Upper lobe of right lung (tissue), 1 donor: ENCODE measurements at places on chromosomes 12 and 14. TPM values are rescaled to one million over a fixed set of nuclear protein-coding genes. Genes with fewer than 3 reads are reported as not detected.

DNA sequence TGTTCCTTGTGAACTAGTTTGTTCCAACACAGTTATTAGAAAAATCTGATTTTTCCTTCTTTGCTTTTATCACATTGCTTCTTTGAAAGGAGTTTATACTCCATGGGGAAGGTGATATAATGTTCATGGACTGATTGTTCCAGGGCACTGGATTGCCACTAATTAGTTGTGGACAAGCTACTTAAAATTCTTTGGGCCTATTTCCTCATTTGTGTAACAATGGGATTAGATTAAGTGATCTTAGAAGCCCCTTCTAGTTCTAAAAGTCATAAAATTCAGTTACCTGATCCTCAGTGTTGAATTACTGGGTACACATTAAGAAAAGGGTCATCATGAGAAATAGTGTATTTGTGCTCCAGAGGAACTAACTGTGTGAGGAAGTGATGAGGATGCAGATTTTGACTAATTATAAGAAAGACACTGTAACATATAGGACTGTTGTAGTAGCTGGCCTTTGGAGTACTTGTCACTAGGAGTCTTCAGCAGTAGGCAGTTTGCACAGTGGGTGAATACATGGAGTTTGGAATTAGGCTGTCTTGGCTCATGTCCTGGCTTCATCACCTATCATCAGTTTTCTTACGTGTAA lies 82.2 kb downstream of the MIA2 start:
- DNase-seq: no peak

The RND1 gene
- 7.1 TPM for total RNA-seq

The MIA2 gene
- total RNA-seq: 33.8 TPM

DNA sequence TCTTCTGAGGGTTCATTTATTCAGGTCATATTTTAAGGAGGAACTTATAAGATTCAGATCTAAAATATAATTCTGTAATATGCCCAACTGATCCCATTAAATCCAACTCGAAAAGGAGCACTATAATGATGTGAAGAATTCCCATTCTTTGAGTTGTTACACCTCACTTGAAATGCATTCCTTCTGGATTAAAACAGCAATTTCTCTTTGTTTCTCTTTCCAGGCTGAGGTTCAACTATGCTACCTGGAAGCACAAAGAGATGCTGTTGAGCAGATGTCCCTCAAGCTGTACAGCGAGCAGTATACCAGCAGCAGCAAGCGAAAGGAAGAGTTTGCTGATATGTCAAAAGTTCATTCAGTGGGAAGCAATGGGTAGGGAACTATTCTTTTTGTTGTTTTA lies 260.6 kb upstream of the NPAS3 start:
- DNase-seq: no peak

DNA sequence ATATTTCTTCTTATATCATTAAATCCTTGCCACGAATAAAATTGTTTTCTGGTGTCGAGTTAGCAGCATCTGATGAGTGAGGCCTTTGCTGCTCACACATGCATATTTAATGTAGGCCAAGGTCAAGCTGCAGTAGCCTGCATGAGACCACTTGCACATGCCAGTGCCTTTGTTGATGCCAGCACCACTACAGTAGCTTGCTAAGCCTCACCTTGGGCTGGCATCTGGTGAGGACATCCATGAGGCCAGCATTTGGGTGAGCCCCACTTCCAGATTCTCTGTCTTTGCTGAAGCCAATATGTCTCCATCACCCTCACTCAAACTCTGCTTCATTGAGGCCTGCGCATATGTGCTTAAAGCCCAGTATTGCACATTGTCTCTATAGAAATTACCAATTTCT lies 8.0 kb downstream of the CCDC59 start:
- DNase-seq: no peak

The FLVCR2 gene
- 28.6 TPM for total RNA-seq
